Nephron progenitor cell (in vitro differentiated cells): ENCODE measurements at places on chromosomes 7 and 10.
A peak's percentile ranks its signal among the peaks of the same experiment; 100 is the strongest.

DNA sequence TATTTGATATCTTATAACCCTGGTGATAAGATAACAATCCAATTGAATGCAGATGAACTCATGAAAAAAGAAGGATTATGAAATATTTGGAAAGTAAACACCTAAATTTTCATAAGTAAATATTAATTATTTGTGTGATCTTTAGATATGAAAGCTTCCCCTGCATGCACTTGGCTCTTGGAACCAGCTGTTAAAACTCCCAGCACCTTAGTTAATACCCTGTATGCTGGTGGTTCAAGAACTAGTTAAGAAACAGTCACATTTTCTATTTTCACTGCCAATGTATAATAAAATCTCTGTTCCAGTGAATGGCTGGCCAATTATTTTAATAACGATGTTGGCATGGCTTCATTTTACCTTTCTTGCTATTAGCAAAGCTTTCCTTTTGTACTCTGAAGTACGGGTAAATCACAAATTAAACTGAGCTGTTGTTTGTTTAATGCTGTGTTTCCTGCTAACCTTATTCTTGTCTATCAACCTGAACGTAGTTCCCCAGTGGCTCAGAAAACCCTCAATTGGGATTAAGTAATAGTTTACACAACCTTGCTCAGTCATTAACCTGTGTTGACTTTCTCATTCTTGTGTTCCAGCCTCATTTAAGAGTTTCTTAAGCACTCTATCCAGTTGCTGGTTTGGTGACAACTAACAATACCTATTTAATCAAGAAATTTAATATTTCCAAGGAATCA, 38.9 kb downstream of the MET start:
- no peak for DNase-seq
- peaks cover 51% of the 10 kb centered on the region for H3K4me1 ChIP-seq
- H3K27ac ChIP-seq, result no peak overlapping the region
- peaks cover 11% of the 10 kb centered on the region for H3K27me3 ChIP-seq
- H3K36me3 ChIP-seq, result no peaks in the 10 kb centered on the region
- no peak overlapping the region for H3K4me3 ChIP-seq

- H3K27ac ChIP-seq, result peak overlapping the region; percentile 37
- peaks cover 57% of the 10 kb centered on the region for H3K36me3 ChIP-seq
Observed at GRCh38 chr7:99631295-99632109, 14.8 kb downstream of the ZSCAN25 start.

GRCh38 chr10:132892004-132892403, 50.4 kb downstream of the CFAP46 start:
- H3K27me3 ChIP-seq, result peaks cover 38% of the 10 kb centered on the region
- peaks cover 34% of the 10 kb centered on the region for H3K4me1 ChIP-seq
- DNase-seq, result no peak
- no peak overlapping the region for H3K4me3 ChIP-seq

DNA sequence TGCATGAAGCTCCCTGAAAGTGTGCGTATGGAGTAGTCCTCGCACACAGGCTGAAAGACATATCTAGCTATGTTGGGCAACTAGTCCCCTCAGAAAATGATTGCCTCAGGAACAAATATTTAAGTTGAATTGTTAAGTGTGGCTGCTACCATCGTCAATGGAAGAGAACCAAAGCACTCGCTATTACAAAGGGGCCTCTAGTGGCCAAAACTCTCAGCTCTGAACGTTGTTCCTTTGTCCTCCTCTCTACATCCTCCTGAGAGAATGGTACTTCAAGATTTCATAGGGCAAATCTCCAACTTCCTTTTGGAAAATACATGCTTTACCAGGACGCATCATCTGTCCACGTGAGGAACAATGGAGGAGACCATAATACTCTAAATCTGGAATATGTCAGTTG, 209.9 kb downstream of the NRG3 start:
- no peak for DNase-seq
- H3K27ac ChIP-seq, result no peak overlapping the region
- no peak overlapping the region for H3K4me3 ChIP-seq
- H3K4me1 ChIP-seq, result no peaks in the 10 kb centered on the region
- H3K27me3 ChIP-seq, result no peaks in the 10 kb centered on the region
- no peaks in the 10 kb centered on the region for H3K36me3 ChIP-seq

DNA sequence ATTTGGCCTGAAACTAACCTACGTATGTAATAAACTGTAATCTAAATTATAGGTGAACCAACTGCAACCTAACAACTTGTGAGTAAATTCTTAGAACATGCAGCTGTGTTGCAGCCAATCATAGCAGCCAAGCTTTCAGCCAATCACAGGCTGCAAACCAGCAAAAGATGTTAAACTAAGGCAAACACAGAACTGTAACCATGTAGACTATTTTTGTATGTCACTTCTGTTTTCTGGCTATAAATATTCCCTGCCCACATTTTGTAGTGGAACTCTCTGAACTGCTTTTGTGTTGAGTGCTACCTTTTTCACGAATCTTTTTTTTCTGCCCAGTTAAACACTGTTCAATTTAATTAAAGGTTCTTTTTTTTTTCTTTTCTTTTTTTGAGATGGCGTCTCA, 28.2 kb upstream of the ZPBP start:
- no peak for DNase-seq
- H3K27ac ChIP-seq, result no peak overlapping the region
- H3K4me1 ChIP-seq, result no peaks in the 10 kb centered on the region
- no peaks in the 10 kb centered on the region for H3K36me3 ChIP-seq

- DNase-seq, result no peak
- H3K36me3 ChIP-seq, result peaks cover 5% of the 10 kb centered on the region
- H3K27ac ChIP-seq, result no peak overlapping the region
- H3K27me3 ChIP-seq, result no peaks in the 10 kb centered on the region
- peaks cover 4% of the 10 kb centered on the region for H3K4me1 ChIP-seq
- no peak overlapping the region for H3K4me3 ChIP-seq
Observed at GRCh38 chr10:126203746-126204145, 184.5 kb downstream of the ADAM12 start.

- DNase-seq, result peak; percentile 4
- no peak overlapping the region for H3K4me3 ChIP-seq
- H3K36me3 ChIP-seq, result no peaks in the 10 kb centered on the region
- H3K4me1 ChIP-seq, result peaks cover 13% of the 10 kb centered on the region
Observed at GRCh38 chr10:83995738-83996331, 143.5 kb upstream of the GHITM start.
